ENCODE measurements at places on chromosomes 6 and 20.

- no peak for DNase-seq
Measured at GRCh38 chr20:1687053-1687452, 29.5 kb upstream of the SIRPG start.

DNA sequence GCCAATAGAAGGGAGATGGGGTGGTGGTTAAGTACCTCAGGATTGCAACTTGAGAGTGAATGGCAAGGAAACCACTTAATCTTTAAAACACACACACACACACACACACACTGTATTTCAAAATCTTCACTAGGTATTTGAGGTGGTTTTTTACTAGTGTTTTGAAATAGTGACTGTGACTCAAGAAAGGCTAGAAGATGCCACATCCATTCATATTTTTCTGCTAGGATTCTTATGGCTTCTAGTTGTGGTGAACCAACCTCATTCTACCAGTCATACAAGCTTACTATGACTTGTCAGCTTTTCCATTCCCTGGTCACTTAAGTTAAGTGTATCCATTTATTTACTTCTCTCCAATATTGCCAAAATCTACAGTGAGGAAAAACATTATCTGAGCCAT lies 519.4 kb upstream of the JAG1 start:
- DNase-seq, result no peak

- DNase-seq, result no peak
Measured at GRCh38 chr6:54103497-54103896, 7.7 kb upstream of the MLIP start.

DNA sequence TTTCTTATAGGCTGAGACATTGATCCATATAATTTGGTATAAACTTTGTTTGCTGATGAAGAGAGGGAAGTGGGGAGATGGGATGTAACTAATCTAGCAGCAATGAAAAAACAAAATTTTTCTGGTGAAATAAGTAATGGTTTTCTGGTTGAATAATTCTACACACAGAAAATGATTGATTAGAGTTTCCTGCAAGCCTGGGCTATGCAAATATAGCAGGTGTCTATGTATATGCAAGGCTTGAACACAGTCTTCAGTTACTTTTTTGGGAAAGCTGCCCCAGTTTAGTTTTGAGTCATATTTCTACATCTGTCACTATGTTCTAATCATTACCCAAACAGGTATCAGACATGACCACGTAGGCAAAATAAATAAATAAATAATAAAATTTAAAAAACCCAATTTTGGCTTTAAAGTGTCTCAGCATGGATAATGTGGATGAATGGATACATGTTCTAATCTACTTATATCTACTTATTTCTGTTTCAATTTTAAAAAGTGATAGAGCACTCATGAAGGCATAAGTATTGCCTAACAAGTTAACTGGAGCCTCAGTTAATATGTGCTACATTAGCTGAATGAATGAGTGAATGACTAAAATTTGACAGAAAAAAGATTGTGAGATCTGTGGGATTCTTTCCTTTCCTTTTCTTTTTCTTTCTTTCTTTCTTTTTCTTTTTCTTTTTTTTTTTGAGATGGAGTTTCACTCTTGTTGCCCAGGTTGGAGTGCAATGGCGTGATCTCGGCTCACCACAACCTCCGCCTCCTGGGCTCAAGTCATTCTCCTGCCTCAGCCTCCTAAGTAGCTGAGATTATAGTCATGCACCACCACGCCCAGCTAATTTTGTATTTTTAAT lies 37.2 kb upstream of the TFB1M start:
- no peak for DNase-seq

DNA sequence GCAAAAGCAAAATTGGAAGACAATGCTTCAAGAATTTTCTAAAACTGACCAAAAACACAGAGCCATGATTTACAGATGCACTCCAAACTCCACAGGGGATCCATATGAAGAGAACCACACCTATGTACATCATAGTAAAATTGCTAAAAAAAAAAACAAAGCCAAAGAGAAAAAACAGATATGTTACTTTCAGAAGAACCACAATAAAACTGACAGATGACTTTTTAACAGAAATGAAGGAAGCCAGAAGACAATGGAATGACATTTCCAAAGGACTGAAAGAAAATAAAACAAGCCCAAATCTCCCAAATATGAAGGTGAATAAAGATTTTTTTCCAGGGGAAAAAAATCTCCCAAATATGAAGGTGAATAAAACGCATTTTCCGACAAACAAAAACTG lies 17.5 kb downstream of the TRERF1 start:
- no peak for DNase-seq

GRCh38 chr6:24043848-24044247 lies 82.2 kb upstream of the NRSN1 start:
- DNase-seq, result no peak

GRCh38 chr6:168030218-168030746 lies 32.8 kb downstream of the KIF25 start:
- no peak for DNase-seq

DNA sequence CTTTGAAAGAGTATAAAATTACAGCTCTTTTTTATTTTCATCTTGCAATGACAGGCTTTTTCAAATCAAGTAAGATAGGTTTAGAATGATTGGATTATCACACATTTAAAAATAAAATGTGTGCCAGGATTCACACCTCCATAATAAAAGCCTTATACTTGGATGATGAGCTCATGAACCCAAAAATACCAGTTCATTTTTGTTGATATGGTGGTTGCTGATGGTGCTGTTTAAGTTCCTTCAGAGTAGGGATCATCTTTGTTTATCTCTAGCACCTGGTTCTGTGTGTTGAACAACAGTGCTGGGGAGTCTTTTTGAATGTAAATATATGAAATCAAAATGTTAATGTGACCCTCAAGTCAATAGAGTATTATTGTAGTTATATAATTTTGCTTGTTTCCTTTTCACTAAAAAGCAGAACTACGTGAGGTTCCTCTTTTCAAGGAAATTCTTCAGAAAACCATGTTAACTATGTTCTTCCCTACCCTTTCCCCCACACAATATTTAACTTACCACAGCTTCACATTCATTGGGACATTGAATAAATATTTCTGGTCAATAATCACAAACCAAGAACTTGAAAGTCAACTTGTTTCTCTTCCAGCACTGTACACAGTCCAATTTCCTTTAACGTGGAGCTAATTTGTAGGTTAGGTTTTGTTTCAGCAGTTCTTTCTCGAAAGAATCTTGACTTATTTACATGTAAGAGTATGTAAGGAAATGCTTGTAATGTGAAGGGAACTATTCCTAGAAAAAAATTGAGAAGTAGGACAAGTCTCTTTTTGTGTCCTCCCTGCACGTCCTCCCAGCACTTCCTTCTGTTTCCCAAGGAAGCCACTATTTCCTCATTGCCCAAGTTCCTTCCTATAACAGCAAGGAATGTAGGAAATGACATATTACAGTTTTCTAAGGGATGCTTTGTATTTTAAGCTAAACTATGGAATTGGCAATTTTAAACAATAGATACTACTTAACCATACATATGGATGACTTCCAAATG lies 945.9 kb upstream of the CITED2 start:
- no peak for DNase-seq

GRCh38 chr6:138289739-138290138 lies 71.4 kb upstream of the PBOV1 start:
- DNase-seq, result no peak

GRCh38 chr6:96301781-96302180 lies 219.8 kb upstream of the UFL1 start:
- DNase-seq, result no peak

GRCh38 chr20:58192567-58192966 lies 35.9 kb downstream of the ANKRD60 start:
- peak; percentile 32 for DNase-seq

DNA sequence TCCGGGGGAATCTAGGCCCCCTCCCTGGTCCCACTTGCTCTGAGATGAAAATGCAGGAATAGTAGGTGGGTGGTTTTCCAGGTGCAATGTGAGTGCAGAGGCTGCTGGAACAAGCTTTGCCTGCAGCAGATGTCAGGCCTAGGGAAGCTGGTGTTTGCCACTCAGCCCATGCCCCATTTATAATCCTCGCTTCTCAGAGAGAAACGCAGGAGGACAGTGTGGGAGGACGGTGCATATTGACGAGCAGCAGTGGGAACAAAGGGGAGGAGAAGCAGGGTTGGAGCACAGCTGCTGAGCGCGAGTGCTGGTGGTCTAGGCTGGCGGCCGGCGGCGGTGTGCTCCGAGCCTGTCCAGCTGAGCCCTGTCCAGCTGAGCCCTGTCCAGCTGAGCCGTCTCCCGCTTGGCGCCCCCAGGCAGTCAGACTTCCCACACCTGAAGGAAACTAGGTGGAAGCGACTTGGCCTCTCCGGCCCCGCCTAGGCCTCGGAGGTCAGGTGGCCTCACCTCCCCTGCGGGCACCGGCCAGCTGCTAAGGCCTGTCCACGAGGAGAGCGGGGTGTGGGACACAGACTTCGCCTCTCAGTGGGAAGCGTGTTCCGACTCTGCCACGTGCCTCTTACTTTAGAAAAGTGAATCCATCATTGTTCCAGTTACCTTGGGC lies 49.7 kb upstream of the FRMD1 start:
- no peak for DNase-seq

GRCh38 chr6:122143813-122144601 lies 255.4 kb upstream of the HSF2 start:
- DNase-seq, result no peak

- no peak for DNase-seq
Measured at GRCh38 chr20:3704087-3704486, 8.3 kb downstream of the SIGLEC1 start.

DNA sequence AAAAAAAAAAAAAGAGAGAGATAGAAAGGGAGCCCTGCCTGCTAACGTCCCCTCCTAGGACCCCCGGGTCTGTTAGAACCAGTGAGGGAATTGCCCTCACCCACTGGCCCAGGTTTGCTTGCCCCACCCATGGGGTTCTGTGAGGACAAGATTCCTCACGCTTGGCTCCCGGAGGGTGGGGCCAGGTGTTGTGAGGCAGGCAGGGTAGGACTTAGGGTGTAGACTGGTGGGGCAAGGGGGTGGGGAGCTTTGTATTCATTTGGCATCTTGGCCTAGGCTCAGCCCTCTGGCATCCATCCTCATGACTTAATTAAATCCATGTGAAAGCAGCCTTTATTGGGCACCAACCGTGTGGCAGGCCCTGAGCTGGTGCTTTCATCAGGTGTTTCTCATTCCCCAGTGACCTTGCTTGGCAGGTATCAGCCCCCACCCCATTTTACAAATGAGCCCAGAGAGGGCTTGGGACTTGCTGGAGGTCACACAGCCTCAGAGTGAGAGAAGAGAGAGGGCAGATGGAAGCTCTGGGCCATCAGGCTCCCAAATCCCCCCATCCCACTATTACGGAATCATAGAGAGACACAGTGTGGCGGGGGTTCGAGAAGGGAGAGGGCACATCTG lies 19.0 kb downstream of the RAB44 start:
- no peak for DNase-seq

DNA sequence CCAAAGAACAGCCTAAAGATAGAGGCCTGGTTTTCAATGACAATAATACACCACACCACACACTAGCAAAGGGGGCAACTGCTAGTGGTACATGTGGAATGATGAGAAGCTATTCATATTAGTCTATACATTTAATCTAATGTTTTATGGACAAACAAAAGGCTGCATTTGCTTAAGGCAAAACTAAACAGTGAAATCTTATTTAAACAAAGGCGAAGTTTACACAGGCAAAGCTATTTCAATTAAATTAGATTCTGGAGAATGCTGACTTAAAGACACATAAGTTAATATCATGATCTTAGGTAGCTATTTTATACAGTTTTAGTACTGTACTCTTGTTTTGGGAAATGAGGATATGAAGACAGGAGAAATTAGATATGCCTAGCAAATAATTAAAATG lies 53.9 kb upstream of the SIM1 start:
- no peak for DNase-seq

- DNase-seq, result no peak
Measured at GRCh38 chr6:41967312-41968287, 26.0 kb upstream of the CCND3 start.

DNA sequence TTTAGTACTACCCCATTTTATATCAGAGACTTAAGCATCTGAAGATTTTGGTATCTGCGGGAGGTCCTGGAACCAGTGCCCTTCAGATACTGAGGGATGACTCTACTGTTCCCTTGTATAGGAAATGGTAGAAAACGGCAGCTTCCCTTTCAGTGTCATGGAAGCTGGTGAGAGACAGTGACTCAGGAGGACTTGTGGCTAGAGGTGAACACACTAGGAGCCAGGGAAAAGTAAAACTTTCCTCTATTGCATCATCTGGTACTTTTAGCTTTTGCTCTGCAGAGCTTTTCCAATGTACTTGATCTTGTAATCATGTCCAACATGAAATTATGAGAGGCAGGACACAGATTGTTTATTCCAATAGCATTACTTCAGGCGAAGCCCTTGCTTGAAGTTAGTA lies 45.0 kb downstream of the RNF144B start:
- DNase-seq, result no peak

- no peak for DNase-seq
Measured at GRCh38 chr6:166023273-166023989, 144.2 kb downstream of the TBXT start.

DNA sequence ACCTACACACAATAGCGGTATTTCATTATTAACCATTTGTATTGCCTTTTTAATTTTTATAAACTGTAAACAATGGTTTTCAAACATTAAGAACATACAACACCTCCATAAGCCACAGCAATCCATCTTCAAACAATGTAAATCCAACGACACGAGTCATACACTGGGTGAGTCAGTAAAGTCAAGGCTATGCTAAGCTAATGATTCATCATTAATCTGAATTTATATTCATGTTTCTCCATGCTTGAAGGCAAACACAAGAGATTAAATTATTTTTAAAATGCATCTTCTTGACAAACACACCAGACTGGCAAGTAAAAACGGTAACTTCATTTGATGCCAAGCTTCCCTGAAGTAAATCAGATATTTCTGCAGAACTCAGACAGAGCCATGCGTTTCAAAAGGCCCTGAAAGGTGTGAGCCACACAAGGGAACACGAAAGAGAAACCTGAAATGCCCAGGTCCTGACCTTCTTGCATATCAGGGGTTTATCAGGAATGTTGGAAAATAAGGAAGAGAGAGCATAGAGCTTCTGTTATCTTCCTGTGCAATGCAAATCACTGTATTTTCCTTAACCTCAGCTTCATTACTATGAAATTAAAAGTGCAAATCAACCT lies 162.5 kb downstream of the ALDH8A1 start:
- no peak for DNase-seq

GRCh38 chr20:59146780-59147565 lies 16.6 kb upstream of the ZNF831 start:
- no peak for DNase-seq

- DNase-seq, result no peak
Measured at GRCh38 chr6:107616775-107617174, 126.9 kb downstream of the SOBP start.

Data from stimulated activated CD4-positive, alpha-beta T cell treated with anti-CD3 and anti-CD28 coated beads, TNF-alpha, amount 100 ng/mL, for 1 hour (primary cell).